ENCODE measurements at places on chromosomes 3 and 15. TPM values are rescaled to one million over a fixed set of nuclear protein-coding genes. Genes with fewer than 3 reads are reported as not detected.

Gene ZNF660
- total RNA-seq: 3.7 TPM

DNA sequence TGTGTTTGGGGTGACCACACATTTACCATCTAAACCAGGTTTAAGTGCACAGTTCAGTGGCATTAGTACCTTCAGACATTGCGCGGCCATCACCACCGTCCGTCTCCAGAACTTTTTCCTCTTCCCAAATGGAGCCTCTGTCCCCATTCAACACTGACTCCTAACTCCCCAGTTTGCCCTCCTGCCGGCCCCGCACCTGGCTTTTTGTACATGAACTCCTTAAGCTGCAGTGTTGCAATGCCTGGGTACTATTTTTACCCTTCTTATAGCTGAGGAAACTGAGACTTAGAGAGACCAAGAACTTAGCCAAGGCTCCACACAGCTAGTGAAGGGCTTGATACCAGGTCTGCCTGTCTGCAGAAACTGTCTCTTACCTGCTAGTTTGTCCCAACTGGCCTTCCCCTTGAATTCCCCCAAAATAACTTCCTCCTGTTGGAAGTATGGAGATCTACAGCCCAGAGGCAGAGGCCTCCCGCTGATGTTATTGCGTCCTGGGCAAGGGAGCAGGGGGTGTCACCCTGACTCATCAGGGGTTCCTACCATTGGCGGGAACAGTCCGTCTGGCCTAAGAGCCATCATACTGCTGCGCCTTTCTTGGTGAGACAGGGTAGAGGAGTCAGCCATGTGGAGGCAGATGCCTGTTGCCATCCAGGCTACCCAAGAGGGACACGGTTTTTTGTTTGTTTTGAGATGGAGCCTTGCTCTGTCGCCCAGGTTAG is 65.6 kb downstream of the GRIP2 start:
- DNase-seq: no peak

Gene CSPG5
- 24.9 TPM for total RNA-seq

Gene CFAP44
- 38.1 TPM for total RNA-seq

Gene TGM5
- total RNA-seq: 0.15 TPM

Gene RTP1
- total RNA-seq: not detected

DNA sequence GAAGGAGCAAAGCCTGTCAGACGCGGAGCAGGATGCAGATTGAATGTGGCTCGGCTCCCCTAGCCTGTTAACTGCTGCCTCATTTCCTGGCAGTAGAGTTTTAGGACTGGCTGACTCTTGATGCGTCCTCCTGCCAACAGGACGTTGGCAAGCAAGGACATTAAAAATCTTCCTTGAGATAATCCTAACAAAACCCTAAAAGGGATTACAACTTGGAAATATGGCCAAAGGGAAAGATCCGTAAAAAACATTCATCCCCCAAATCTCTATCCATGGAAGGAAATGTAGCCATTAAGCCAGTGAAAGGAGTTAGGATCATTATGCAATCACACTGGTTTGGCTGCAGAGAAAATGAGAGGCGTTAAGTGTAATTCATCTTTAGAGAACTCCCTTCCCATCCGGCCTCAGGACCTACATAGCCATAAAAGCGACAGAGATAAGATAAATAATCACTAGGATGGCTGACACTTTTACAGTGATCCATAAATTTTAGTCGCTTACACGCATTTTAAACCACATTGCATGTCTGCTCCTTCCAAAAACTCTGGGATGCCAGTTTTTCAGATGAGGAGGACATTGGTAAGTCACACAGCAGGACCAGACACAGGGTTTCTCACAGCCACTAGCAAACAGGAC is 44.5 kb upstream of the C3orf80 start:
- DNase-seq: peak; percentile 65

DNA sequence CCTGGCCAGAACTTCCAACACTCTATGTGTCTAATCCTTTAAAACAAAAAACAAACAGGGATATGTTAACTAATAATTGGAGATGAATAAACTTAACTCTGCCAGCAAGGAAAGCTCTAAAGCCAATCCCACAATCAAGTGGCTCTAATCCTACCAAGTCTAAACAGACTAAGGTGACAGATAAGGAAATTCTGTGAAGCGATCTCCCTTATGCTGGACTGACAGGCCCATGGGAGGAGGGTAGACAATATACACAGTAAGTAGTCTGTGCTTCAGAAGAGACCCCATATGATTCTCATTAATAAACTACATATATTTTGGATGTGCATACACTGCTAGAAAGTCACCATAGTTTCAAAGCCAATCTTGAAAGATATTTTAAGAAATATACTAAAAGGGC is 10.1 kb downstream of the VPS13C start:
- no peak for DNase-seq

- peak; percentile 39 for DNase-seq
These were observed 53.8 kb downstream of the CACNA2D3 start for GRCh38 chr3:54176106-54176505.

- no peak for DNase-seq
These were observed 40.8 kb downstream of the PLCH1 start for GRCh38 chr3:155704061-155704460.

Gene A4GNT
- total RNA-seq: 0.25 TPM

DNA sequence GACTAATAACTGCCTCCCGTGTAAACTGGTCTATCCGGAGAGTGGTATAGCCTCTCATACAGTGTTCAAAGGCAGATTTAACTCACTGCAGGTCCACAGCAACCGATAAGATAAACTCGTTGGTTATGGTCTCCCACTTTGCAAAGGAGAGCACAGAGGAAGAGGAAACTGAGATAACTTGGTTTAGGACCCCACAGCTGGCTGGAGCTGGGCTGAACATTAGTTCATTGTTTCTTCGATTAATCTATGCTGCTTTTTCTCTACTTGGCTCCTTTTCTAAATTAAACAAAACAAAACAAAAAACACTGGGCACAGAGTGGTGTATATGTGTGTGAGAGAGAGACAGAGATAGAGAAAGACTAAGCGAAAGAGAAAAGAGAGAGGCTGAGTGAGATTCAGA is 5.0 kb upstream of the DLG1 start:
- no peak for DNase-seq

GRCh38 chr3:9316881-9317361 is 45.9 kb upstream of the THUMPD3 start:
- peak; percentile 67 for DNase-seq

GRCh38 chr15:70268698-70269251 is 171.1 kb upstream of the TLE3 start:
- DNase-seq: no peak

DNA sequence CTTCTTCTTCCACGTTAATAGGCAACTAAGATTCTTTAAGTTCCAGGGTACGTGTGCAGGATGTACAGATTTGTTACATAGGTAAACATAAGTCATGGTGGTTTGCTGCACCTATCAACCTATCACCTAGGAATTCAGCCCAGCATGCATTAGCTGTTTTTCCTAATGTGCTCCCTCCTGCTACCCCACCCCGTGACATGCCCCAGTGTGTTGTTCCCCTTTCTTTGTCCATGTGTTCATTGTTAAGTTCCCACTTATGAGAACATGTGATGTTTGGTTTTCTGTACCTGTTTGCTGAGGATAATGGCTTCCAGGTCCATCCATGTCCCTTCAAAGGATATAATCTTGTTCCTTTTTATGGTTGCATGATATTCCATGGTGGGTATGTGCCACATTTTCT is 21.1 kb downstream of the GTF2A2 start:
- DNase-seq: no peak

Gene MINDY4B
- total RNA-seq: not detected

Gene SKOR1
- 0.17 TPM for total RNA-seq

DNA sequence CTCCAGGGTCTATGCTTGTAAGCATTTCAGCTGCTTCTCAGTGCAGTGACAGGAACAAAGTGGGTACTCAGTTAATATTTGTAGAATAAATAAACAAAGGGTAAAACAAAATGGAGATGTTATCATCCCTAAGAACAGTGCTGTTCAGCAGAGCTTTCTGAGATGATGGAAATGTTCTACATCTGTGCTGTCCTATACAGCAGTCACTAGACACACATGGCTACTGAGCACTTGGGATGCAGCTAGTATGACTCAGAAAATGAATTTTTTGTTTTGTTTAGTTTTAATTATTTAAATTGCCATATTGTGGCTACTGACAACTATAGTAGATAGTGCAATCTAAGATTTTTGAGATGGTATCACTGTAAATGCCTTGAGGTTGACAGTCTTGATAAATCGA is 283.8 kb upstream of the ADAMTS9 start:
- DNase-seq: no peak

Gene LRRC15
- 0.06 TPM for total RNA-seq

GRCh38 chr3:52257911-52258310 is 12.4 kb downstream of the PPM1M start:
- no peak for DNase-seq

Gene FBXO40
- total RNA-seq: 0.03 TPM

- no peak for DNase-seq
These were observed 31.6 kb upstream of the PYGO1 start for GRCh38 chr15:55619783-55620182.

Gene KLHL6
- 15.4 TPM for total RNA-seq

Gene USP19
- 63.1 TPM for total RNA-seq

Gene SYNPR
- total RNA-seq: not detected

DNA sequence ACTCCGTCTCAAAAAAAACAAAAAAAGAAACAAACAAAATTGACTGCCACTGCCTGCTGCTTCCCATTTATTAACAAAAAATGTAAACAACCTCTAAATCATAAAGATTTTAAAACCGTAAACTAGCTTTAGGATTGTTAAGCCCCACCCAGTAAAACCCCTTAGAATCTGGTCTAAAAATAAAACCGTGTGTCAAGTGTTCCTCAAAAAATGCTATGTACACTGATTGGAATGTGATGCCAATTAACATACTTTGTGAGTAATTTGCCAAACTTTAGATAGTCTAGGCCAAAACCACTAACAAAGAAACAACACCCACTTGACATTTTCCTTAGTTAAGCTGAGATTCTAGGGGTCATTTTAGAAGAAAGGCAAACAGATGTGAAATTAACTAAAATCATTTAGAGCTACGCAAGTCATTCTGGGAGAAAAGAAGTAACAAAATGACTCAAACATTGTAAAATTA is 5.3 kb downstream of the RAF1 start:
- DNase-seq: no peak

Gene TARS3
- total RNA-seq: 29.0 TPM

Gene CRYGS
- 2.5 TPM for total RNA-seq

- DNase-seq: no peak
These were observed 14.6 kb downstream of the ITIH3 start for GRCh38 chr3:52809149-52809548.

DNA sequence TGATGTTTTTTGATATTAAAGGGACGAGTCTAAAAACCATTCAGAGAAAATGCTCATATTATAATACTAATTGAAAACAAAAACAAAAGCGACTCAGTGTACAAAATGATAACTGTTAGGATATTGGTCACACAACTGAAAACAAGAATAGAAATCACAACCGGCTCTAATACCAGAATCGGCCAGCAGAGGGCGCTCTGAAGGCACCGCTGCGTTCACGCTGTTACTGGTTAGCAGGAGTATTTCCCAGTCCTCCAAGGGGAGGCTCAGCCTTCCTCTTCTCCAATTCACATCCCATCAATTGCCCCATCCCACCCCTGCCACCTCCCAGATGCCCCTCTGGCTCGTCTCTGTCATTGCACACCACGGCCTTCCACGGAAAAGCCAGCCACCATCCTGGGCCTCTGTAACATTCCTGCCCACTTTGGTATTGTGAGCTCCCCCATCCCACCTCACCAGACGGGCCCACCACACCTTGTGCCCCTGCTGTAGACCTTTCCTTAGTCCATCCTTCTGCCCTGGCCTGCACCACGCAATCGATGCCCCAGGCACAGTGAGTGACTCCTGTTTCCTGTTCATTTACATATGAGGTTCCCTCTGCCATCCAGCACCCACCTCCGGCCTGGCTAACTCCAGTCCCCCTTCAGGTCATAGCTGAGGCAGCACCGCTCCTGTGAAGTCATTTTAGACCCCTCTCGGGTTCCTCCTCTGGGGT is 8.5 kb downstream of the FAM107A start:
- DNase-seq: peak; percentile 78

DNA sequence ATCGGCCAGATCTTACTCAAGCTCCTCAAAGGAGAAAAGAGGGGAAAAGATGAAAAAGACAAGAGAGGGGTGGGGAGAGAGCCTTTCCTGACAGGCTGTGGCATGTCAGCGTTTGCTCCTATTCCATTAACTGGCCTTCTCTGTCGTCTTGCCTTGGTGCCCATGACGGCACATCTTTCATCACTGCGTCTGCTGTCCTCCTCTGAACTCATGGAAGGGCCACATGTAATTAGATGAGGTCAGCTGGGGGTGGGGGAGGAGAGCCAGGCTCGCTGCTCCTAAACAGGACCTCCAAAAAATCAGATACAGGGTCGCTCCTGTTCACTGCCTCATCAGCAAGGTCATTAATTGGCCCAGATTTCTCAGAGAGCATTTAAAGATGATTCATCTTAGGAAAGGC is 49.7 kb downstream of the LRTM1 start:
- DNase-seq: peak; percentile 19

Gene PLCL2
- 16.7 TPM for total RNA-seq

Gene DNAH12
- total RNA-seq: 37.8 TPM

Gene SEMA7A
- total RNA-seq: 15.0 TPM

GRCh38 chr3:191414286-191414685 is 46.7 kb upstream of the PYDC2 start:
- no peak for DNase-seq

DNA sequence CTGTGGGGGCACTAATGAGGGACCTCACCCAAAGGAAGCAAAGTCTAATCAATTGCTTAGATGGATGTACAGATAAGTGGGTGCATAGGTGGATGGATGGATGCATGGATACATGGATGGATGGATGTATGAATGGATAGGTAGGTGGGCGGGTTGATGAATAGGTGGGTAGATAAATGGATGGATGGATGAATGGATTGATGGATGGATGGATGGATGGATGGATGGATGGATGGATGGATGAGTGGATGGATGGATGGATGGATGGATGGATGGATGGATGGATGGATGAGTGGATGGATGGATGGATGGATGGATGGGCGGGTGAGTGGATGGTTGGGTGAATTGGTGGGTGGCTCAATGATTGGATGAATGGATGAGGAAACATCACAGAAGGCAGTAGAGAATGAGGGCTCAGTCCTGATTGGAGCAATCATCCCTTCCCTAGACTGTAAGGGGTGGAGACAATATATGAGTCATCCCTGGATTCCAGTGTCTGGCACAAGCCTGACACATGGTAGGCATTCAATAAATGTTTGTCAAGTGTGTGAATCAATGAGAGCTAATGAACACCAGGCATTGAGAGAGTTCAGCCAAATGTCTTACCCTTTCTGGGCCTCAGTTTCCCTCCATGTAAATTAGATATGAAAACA is 40.4 kb upstream of the PXYLP1 start:
- no peak for DNase-seq

- no peak for DNase-seq
These were observed 19.6 kb downstream of the HSPBAP1 start for GRCh38 chr3:122773944-122774509.

GRCh38 chr15:42547918-42548248 is 710 bp downstream of the LRRC57 start:
- DNase-seq: no peak

- DNase-seq: no peak
These were observed 48.8 kb downstream of the BLM start for GRCh38 chr15:90765966-90766365.

DNA sequence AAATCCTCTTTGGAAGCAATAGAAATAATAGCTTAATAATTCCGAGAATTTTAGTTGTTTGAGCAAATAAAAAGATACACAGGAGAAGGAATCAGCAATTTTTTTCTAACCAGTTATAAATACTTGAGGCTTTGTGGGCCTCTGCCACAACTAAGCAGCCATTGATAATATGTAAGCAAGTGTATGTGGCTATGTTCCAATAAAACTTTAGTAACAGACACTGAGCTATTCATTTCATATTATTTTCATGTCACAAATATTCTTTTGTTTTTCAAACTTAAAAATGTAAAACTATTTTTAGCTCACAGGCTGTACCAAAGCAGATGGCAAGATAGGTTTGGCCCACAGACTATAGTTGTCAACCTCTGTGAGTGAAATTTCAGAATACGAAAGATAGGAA is 85.7 kb downstream of the MSL2 start:
- no peak for DNase-seq

Data from lung (tissue), 17 donors.